ENCODE measurements at places on chromosomes 16 and 17.

GRCh38 chr17:30218799-30219198 is 16.7 kb downstream of the SLC6A4 start:
- no peak for DNase-seq

DNA sequence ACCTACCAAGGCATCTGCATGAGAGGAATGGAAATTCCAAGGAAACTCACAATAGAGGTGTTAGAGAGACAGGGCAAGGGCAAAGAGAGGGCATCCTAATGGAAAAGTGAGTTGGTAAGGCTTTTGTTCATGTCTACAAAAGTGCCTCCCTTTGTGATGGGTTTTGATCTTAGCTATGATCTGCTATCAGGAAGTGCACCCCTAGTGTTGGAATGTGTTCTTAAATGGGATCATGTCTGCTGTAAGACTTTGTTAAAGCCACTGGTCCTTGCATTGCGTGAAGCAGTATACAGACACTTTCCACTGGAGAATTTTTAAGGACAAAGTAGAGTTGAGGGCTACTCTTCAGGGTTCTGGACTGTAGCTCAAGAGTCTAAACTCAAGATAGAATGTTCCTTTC is 92.0 kb downstream of the MAP2K6 start:
- DNase-seq, result no peak

DNA sequence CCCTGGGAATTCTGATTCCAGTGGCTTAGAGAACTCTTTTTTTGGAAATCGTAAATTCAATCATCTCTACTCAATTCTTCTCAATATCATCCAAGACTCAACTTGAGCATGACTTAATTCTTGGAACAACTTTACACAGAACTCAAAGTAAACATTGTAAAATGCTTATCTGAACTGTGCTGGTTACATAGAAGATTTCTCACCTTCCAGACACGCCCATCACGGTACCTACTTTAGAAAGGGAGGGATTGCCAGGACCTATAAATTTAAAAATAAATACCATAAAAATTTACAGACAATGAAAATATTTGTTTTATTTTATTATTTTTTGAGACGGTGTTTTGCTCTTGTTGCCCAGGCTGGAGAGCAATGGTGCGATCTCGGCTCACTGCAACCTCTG is 26.5 kb downstream of the MAP1LC3B start:
- DNase-seq, result no peak

DNA sequence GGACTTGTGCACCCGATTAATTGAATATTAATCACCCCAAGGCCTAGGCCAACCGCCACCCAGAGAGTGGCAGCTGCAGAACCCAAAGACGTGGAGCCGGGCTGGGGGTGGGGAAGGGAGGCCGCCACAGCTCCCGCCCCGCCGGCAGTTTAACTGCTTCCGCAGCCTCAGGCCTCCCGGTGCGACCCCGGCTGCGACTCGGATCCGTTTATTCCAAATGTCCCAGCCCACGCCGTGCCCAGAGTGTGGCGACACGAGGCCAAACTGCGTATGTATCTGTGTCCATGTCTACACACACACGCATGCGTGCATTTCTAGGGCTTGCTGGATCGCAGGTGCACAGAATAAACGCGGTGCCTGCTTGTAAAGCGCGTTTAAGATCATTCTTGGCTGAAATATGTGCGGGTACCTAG is 802 bp upstream of the TOB1 start:
- DNase-seq, result no peak

DNA sequence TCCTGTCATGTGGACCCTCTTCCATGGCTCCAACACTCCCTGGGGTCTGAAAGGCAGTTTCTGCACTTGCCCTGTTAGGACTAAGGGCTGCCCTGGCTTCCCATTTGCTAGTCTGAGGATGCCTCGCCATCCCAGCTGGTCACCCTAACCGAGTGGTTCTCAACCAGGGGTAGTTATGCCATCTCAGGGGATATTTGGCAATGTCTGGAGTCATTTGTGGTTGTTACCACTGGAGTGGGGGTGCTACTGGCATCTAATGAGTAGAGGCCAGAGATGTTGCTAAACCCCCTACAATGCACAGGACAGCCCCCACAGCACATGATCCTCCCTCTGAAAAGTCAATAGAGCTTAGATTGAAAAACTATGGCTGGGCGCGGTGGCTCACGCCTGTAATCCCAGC is 26.9 kb upstream of the CDH1 start:
- no peak for DNase-seq

- DNase-seq, result no peak
Observed at GRCh38 chr16:55955424-55955823, 80.3 kb upstream of the CES5A start.
